ENCODE measurements at places on chromosomes 11 and 22.

- no peak for DNase-seq
These were observed 8.8 kb downstream of the SERPIND1 start for GRCh38 chr22:20782596-20783299.

- peak; percentile 21 for DNase-seq
These were observed 77.8 kb downstream of the BBOX1 start for GRCh38 chr11:27118371-27118770.

- no peak for DNase-seq
These were observed 29.3 kb upstream of the LIPT2 start for GRCh38 chr11:74522776-74523175.

DNA sequence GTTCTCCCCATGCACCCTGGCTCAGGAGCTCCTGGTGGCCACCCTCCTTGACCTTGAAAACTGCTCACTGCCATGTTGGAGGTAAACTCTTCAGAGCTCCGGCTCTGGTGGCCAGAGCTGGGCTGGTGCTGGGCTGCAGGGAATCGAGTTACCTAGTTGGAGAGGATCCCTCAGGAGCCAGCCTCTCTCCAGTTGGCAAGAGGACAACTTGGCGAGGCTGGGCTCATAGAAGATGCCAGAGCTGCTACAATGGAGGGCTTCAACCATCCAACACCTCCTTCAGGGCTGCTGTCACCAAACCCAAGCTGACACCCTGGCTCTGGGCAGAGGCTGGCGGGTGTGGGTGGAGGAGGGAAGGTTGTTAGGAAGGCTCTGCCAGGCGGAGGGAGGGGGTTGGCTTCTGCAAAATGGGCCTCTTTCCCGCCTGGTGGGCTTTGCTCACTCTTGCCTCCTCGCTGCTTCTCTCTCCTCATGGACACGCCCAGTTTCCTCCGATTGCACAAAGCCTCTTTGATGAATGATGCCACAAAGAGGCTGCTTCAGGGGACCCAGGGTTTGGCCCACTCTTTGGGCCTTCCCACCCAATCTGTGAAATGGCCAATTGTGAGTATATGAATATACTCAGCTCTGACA lies 53.1 kb downstream of the THAP12 start:
- DNase-seq = no peak

GRCh38 chr11:36744375-36745168 lies 146.5 kb upstream of the RAG2 start:
- peak; percentile 64 for DNase-seq

- no peak for DNase-seq
These were observed 150.8 kb upstream of the RAG2 start for GRCh38 chr11:36748836-36749235.

DNA sequence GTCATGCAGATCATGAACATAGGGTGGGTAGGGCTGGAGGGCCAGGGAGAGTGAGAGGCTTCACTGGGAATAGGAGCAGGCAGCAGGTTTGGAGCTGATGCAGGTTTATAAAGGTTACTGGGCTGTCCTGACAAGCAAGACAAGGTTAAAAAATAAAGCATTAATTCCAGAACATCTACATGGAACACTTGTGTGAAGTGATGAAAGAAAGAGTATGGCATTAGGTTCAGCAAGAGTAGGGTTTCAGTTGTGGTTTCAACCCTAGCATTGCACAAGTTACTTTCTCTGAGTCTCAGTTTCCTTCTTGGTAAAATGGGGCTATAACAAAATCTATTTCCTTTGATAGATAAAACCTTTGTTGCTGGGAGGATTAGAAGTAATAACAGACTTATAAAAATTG lies 114.6 kb upstream of the SESN3 start:
- DNase-seq = no peak

GRCh38 chr22:42368379-42369249 lies 63.6 kb downstream of the NFAM1 start:
- DNase-seq = no peak

DNA sequence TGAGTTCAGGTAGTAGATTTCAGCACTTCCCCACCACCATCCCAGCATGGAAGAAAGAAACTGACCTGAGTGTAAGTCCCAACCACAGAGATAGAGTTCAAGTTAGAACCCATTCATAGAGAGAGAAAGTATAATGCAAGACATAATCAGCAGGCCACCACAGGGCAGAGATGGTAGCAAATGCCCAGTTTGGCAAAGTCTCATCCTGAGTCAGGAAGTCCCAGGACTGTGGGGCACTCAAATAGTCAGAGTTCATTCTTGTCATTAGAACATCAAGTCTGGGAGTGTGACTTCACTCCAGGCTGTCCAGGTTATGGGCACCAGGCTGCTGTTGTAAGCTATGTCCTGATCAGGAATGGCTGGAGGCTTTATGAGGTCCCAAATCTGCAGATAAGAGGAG lies 72.0 kb upstream of the USP47 start:
- no peak for DNase-seq

DNA sequence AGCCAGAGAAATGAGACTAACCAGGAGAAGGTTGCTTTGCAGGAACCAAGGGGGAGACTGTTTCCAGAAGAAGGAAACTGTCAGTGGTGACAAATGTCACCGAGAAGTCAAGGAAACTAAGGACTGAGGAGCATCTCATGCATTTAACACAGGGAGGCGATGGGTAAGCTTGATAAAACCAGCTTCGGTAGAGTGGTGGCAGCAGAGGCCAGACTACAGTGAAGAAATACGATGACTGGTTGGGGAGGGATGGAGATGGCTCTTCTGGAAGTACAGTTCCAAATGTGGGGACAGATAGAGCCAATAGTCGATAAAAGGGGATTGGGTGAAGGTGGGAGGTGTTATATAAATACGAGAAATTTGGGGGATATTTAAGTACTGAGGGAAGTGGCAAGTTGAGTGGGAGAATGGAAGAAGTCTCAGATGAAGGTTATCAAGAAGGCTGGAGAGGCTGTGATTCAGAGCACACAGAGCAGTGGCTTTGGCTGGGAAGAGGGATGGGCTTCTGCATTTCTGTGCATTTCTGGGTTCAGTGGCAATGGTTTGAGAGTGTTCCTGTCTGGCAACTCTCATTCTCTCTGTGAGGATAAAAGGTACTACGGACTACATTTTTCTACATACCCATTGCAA lies 29.2 kb downstream of the SC5D start:
- DNase-seq = peak; percentile 60

- DNase-seq = no peak
These were observed 542.0 kb downstream of the FAM181B start for GRCh38 chr11:82191695-82192094.

DNA sequence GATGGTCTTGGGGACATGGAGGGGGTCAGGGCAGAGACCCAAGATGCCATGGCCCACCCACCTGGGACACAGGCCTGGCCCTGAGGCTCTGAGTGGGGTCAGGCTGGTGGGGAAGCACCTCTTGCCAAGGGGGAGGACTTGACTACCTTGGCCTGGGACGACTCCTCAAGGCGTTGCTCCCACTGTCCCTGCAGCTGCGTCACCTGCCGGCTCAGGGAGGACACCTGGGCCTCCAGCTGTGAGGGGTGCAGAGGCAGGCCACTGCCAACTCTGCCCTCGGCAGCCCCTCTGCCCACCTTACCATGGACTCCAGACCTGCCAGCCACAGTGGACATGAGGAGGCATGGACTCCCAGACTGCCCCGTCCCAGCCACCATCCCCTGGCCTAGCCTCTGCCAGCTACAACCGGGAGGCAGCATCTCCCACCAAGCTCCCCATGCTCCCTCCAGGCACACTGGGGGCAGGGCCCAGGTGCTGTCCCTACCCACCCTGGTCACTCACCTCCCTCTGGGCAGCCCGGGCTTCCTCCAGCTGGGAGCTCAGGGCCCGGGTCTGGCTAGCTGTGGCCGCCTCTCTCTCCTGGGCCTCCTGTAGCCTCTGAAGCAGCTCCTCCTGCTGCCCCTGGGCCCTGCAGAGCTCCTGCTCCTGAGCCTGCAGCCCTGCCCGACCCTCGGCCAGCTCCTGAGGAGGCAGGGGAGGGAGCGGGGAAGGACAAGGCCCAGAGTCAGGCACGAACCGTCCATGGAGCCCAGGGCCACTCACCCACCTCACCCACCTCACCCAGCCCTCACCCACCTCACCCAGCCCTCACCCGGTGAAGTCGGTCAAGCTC lies 8.6 kb downstream of the CDC42BPG start:
- no peak for DNase-seq

GRCh38 chr11:69471729-69472540 lies 9.5 kb upstream of the LINC01488 start:
- DNase-seq = no peak

DNA sequence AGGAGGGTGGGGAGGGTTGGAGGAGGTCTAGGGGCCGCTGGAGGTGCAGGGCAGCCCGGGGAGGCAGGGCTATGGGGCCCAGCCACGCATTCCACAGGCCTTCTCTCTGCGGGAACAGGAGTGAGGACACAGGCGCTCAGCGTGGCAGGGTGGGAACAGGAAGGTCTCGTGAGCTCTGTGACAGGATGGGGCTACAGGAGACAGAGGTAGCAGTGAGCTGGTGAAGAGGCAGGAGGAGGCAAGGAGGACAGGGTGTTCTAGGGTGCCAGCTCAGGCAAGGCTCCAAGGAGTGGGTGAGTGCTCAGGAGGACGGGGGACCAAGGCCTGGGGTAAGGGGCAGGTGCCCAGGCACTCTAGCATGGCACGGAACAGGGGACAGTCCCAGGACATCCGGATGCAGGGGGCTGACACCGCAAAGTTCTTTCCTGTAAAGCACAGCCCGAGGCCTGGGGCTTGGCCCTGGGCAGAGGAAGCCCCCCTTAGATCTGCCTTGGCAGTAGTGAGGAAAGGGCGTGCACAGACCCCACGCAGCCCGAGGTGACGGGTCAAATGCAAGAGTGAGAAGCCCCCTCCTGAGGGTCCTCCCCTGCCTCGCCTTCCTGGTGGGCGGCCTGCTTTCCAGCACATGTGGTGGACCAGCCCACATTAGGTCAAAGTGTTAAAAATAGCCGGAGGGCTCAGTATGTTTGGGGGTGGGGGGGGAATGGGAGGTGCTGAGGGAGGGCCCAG lies 4.7 kb upstream of the NEAT1 start:
- DNase-seq = peak; percentile 70

- no peak for DNase-seq
These were observed 3.2 kb upstream of the CST6 start for GRCh38 chr11:66008468-66009101.

DNA sequence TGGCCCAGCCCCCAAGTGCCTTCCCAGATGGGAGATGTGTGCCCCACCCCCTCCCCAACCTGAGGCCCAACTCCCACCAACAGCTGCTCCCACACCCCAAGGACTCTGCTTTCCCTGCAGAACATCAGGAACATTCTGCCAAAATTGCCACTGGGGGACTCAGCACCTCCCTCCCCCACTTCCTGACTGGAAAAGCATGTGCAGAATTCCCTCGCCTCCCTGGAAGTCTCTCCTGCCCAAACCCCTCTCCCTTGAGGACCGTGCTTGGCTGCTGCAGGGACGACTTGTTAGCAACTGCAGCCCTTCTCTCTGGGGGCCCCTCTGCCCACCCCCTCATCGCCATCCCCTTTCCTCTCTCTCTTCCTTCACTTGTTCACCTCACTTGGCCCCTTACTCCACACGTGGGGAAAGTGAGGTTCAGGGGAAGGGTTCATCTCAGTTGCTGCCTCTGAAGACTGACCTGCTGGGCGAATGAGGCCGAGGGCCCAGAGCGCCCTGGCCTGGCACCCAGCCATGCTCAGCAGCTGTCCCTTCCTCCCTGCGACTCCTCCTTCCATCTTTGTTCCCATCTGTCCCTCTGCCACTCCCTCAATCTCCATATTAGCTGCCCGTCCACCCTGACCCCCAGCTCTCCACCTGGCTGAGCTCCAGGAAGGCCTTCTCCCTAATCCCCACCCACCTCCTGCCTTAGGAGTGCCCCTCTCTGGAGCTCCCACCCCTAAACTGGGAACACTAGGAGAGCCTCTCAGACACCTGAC lies 105.1 kb downstream of the CHST1 start:
- no peak for DNase-seq

DNA sequence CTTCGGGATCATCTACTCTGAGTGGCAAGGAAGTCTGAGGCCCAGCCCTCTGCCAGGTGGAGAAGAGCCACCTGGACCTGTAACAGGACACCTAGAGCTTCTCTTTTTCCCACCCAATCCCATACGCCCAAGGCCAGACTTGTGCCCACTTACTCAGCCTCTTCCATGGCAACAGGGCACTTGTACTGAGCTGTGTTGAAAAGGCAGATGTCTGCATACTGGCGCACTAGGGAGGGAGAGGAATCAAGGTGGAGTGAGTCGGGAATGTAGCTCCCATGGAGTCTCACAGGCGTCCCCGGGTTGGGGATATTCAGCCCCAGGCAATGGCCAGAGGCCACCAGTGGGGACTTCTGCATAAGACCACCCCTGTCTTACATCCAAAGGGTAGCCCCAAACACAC lies 36.1 kb downstream of the TPBGL start:
- DNase-seq = no peak

- DNase-seq = no peak
These were observed 13.7 kb downstream of the RELT start for GRCh38 chr11:73389916-73390315.

DNA sequence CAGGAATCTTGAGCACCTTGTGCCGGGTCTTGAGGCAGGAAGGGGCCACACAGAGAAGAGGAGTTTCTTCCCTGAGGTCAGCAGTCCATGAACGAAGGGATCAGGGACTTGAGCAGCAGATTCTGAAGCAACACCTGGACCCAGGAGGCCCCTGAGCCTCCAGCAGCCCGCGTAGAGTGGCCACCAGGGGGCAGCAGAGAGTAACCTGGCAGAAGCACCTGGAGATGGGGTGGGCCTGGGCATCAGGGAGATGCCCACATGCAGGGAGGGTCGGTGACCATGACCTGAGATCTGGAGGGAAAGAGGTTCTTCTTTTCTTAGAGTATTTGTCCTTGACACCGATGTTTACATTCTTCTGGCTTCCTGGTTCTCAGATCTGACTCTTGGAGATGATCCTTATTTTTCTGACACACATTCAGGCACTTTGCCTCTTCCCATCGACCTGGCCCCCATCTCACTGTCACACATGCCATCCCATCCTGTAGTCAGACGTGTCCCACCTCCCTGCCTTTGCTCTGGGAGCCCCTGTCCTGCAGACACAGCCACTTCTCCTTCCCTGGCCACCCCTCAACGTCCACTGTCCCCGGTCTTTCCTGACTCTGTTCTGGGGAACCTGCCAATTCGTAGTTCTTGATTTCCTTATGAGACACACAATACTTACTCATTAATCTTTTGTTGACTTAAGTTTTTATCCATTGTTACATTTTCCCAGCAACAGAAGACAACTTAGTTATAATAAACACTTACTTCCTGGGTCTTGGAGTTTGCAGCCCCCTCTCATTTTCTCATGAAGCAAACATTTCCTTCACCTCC lies 66.5 kb downstream of the GGTLC2 start:
- DNase-seq = peak; percentile 73

- DNase-seq = no peak
These were observed 30.7 kb upstream of the PRODH start for GRCh38 chr22:18966748-18967147.

DNA sequence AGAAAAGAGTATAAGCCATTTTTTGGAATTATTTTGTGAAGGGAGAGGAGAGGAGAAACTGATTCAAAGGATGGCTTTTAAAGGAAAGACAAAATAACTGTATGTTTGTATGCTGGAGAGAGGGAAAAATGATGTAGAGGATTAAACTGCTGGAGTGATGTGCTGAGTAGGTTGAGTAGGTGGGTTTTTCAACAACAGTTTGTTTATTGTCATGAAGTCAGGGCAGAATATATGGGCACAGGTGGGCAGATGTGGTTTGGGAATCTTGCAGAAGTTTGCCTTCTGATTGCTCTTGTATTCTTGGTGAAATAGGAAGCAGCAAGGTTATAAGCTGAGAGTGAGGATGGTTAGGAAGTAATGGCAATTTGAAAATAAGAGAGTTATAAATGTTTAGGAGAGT lies 12.1 kb downstream of the SYT9 start:
- no peak for DNase-seq

GRCh38 chr11:86938900-86939880 lies 16.0 kb downstream of the FZD4 start:
- DNase-seq = peak; percentile 39

GRCh38 chr22:19885841-19886592 lies 31.3 kb upstream of the GNB1L start:
- no peak for DNase-seq

Measured in AG20443 (cell line).